Foreskin melanocyte (primary cell): ENCODE measurements at places on chromosomes 6 and 20.

GRCh38 chr6:144535630-144536029, 250.5 kb downstream of the UTRN start:
- no peak for DNase-seq

- DNase-seq = no peak
These were observed 107.1 kb downstream of the CEBPB start for GRCh38 chr20:50297498-50298376.

DNA sequence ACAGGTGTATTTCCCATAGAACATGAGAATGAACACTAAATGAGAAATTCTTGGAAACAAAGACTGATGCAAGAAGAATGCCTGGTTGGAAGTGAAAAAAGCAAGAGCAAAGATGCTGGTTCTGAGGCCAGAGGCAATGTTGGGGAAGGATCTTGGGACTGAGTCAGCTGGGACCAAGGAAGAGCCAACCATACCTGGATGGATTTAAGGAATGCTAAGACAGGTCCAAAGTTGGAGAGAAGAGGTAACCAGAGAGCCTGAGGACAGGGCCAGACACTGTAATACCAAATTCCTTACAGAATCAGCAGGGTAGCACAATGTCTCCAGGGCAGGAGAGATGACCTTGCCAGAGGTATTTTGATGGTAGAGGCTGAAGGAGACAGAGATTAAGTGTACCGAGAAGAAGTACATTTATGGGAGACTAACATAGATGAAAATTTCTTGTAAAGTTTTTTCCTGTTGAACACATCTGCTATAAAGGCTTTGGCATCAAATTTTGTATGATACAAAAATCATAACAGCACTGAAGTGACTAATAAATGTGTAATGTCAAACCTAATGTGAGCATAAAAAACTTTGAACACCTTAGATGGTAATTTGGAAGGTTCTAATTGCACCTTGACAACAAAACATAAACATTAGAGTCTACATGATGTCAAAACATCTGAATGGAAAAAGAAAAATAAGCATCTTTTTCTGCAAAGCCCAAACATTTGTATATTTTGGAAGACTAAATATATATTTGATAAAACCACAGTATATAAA, 221.7 kb upstream of the MARCKS start:
- DNase-seq = no peak

DNA sequence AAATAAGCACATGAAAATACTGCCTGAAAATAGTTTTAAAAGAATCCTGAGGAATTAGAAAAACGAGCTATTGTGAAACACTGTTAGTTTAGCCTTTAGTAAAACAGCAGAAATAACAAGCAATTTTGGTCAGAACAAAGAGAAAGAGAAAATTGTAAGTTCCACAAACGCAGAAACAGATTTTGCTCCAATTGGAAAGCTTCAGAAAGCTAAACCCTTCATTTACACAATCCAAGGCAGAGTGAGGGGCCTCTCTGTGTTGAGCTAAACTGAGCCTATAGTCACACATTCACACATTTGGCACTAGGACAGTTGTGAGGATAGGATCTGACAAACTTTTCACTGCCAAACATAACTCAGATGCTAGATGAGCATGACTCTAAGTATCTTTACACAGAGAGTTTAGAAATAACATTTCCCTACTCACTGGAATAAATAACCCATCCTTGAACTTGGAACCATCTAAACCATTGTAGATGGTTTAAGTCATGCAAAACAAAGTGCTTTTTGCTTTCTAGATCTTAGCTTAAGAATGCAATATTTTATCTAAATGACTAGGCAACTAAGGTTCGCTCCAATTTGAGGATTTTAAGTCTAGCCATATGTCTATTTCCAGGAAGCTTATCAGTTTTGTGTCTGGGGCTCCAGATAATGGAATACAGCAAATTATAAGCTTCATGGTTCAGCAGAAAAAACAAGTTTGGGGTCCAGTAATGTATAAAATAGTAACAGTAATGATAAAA, 122.6 kb downstream of the SGK1 start:
- DNase-seq = no peak

DNA sequence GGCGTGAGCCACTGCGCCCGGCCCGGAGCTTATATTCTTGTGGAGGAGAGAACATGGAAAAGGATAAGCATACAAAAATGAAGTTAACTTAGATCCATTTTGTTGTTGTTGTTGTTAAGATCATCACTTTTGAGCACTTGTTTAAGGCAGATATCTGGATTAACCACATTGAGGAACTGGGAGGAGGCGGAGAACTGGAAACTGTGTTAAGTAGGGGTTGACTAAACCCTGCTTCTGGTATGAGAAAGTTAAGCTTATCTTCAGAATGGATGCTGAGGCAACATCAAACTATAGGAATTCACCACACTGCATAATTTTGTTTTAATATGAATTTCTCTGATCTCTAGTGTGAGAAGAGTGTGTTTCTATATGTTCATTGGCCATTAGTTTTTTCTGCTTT, 57.6 kb downstream of the GCNT2 start:
- no peak for DNase-seq

GRCh38 chr20:51563486-51564332, 21.2 kb upstream of the NFATC2 start:
- peak; percentile 90 for DNase-seq

- DNase-seq = no peak
These were observed 40.7 kb upstream of the KCNK5 start for GRCh38 chr6:39269961-39270360.

DNA sequence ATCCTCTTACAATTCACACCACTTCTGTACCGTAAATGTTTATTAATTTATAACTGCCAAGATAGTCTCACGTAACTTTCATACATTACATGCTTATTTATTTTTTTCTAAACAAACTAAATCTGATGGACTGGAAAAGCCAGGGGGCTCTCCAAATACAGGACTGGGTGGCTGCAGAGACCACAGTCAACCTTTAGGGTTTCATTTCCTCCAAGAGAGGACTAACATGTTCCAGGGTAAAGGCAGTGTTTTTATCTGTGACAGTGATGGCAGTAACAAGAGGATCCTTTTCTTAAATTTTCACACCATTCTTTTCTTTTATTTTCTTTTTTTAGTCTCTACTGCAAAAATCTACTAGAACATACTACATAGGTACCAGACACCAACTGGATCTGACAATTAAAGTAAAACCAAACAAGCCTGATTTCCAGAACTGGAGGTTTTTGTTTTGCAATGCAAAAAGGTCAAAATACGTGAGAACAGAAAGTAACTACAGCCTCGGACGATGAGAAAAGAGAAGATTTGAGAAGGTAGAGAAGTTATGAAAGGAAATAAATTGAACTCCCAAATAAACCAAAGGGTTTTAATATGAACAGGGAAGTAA, 1.2 kb downstream of the LMBRD1 start:
- no peak for DNase-seq

DNA sequence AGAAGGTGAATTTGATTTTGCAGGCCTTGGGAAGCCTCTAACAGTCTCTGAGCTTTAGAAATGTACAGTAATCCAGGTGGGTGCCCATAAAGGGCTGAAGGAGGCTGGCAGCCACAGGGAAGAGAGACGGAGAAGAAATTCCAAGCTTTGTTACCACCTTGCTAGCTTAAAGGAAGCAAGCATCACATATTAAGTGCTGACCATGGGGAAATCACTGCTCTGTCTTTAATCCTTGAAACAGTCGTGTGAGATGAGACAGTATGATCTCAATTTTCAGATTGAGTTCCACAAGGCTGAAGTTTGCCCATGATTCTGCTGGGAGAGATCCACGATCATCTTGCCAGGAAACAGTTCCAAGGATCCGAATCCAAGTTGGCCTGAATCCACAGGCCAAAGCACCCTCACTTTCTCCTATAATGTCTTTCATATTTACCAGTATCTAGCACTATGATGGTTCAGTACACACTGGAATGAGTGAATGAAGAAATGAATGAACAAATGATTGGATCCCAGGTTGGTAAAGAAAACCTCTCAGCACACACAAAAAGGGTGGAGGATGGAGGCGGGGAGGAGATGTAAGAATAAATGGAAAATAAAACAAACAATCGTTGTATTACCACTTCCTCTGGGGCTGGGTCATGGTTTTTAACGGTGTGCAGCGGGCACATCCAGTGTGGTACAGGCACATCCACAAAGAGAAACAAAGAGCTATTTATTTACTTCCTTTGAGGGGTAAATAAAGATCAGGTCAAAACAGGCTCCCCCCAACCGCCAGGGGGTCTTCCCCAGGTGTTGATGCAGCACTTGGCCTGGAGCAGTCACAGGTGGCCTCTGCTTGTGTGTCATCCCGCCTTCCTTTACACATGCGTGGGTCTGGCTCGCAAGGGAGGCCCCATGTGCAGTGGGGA, 28.2 kb upstream of the TAF8 start:
- DNase-seq = no peak

GRCh38 chr6:162119341-162119740, 608.2 kb downstream of the PRKN start:
- peak; percentile 32 for DNase-seq

GRCh38 chr6:153503810-153504209, 372.7 kb upstream of the RGS17 start:
- no peak for DNase-seq

- DNase-seq = no peak
These were observed 28.9 kb upstream of the HLA-C start for GRCh38 chr6:31300797-31301196.

DNA sequence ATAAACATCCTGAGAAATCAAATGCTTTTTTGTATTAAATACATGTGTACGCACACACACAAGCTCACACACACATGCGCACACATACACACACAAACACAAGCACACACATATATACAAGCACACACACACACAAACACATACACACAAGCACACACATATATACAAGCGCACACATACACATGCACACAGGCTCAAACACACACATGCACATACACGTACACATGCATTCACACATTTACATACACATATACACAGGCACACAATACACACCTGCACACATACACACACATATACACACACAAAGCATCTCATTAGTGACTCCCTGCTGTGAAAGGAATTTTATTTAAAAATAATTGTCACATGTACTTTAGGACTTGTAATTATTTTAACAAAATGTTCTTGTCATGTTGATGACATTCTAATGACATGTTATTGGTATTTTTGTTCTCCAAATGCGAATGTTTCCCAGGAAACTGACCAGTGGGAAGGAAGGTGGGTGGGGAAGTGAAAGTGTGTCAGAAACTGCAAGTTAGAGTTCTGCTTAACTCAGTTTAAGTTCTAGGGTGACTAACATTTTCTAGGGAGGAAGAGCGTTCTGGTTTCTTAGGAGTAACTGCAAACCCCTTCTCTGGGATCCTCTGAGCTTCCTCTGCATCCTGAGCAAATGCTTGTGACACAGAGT, 113.9 kb upstream of the ZNF217 start:
- no peak for DNase-seq

GRCh38 chr20:41081276-41081814, 52.7 kb downstream of the TOP1 start:
- no peak for DNase-seq

DNA sequence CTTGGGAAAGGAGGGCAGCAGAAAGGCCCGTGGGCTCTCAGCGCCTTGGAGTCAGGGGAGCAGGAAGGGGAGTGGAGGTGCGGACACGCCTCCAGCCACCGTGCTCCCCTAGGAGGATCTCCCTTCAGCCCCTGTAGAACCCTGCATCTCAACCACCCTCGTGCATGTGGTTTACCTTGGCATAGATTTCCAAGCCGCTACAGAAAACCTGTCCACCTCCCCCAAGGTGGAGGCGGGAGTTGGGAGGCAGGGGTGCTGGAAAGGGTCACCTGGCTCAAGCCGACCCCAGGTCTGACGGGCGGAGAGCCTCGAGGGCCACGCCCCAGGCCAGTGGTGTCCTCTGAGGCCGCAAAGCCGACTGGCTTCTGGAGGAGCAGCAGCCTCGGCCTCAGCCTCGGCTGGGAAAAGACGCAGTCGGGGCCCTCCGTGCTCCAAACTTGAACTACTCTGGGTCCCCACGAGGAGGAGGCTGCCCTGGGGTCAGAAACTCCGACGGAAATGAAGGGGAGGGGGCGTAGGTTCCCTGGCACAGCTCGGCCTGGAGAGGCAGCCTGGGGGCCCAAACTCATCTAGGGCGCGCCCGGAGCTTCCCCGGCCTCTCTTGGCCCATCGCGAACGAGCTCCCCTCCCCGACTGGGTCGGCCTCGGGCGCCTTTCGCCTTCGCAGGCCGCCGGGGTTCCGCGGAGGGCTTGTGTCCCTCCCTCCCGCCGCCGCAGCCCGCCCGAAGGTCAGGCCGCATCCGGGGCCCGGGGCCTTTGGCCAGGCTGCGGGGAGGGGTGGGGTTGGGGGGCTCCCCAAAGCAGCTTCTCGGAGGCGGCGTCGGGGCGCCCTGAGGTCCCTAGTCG, 6.3 kb upstream of the FOXF2 start:
- no peak for DNase-seq

- DNase-seq = no peak
These were observed 25.5 kb upstream of the PXDC1 start for GRCh38 chr6:3776881-3777507.

- no peak for DNase-seq
These were observed 33.0 kb downstream of the RRBP1 start for GRCh38 chr20:17648791-17649730.

- no peak for DNase-seq
These were observed at the start of gene SDCBP2 for GRCh38 chr20:1328680-1329330. Gene SDCBP2, minus strand, starts transcription at chr20:1329139. Its CDS starts 8,723 bp downstream, at chr20:1320416.

DNA sequence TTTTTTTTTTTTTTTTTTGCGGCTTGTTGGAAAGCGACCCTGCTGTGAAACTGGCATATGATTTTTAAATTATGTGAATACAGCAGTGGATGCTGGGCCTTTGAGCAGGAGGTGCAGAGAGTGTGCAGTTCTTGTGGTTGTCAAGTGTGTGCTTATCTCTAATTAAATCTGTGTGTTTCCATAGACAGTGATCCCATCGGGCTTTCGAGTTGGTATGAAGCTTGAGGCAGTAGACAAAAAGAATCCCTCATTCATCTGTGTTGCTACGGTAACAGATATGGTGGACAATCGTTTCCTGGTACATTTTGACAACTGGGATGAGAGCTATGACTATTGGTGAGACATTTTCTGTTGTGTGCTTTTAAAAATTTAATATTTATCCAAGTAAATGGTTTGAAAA, 52.4 kb downstream of the L3MBTL3 start:
- peak; percentile 24 for DNase-seq

DNA sequence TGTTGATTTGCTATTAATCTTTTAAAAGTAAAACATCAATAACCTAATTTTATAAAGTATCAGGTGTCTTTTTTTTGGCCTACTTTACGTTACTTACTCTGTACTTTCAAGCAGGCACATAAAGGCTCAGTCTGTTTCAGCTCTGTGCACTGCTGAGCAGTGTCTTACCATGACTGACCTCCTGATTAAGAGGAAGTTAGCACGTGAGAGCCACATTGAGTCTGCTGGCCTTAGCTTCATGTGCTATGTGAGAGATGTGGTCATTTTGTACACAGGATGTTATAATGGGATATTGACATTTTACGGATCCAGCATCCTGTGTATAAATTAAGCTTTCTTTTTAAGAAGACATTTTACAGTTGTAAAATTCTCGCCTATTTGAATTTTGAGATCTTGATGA, 31.9 kb downstream of the ARID1B start:
- peak; percentile 98 for DNase-seq

DNA sequence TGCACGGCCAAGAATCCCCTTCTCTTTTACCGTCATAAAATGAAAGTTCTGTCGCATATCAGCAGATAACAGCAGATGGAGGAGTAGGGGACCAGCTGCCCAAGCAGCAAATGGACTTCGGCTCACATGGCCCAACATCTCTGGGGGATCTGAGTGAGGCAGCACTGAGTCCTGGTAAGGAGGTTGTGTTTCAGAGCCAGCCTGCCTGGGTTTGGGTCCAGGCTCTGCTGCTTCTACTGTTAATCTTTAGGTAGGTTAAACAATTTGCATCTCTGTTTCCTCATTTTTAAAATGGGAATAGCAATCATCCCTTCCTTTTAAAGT, 193.6 kb downstream of the DOK5 start:
- DNase-seq = no peak

GRCh38 chr6:54957698-54958097, 111.1 kb downstream of the FAM83B start:
- DNase-seq = no peak
